ENCODE measurements at places on chromosomes 6 and 20.

DNA sequence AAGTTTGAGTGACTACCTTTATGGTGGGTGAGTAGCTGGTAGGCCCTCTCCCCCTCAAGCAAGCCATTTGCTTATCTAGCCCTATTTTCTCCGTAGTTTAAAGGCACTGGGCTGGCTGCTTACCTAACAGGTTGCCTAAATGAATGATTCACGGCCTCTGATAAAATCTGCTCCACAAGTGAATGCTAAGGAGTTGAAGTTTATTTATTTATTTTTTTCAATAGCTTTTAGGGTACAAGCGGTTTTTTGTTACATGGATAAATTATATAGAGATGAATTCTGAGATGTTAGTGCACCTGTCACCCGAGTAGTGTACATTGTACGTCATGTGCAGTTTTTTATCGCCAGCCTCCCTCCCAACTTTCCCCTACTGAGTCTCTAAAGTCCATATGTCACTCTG lies 8.3 kb upstream of the CDH26 start:
- DNase-seq = no peak

- DNase-seq = no peak
Measured at GRCh38 chr6:124688369-124688768, 273.9 kb upstream of the RNF217 start.

DNA sequence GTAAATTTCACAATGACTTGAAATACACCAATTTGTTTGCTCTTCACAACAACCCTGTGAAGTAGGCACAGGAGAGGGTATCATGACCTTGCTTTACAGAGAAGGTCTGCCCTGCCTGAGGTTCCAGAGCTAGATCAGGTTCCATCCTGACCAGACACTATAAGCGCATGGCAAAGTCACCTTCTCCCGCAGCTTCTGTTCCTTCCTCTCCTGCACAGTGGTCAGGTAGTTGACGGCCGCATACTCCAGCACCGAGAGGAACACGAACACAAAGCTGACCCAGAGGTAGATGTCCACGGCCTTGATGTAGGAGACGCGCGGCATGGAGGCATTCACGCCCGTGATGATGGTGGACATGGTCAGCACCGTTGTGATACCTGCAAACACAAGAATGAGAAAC lies 34.3 kb downstream of the PM20D2 start:
- no peak for DNase-seq

- DNase-seq = peak; percentile 28
Measured at GRCh38 chr20:32354592-32355416, 3.3 kb upstream of the ASXL1 start.

DNA sequence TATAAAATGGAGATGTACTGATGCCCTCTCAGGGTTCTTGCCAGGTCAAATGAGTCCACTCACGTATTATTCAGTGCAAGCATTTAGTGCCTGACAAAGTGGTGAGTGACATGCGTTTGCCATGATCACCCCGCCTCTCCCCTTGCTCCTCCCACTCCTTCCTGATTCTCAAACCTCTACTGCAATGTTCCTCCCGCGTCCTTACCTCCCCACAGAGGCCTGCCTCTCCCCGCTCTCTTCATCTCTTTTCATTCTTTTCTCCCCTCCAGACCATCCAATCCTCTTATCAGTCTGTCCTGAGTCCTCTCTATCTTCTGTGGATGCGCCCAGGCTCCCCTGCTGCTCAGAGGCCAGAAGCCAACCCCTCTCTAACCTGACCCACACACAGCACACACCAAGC lies 40.7 kb downstream of the KCNK5 start:
- DNase-seq = no peak

GRCh38 chr6:72950114-72950860 lies 275.0 kb downstream of the KHDC1L start:
- DNase-seq = peak; percentile 18

- DNase-seq = no peak
Measured at GRCh38 chr6:106097411-106098231, 11.5 kb downstream of the PRDM1 start.

DNA sequence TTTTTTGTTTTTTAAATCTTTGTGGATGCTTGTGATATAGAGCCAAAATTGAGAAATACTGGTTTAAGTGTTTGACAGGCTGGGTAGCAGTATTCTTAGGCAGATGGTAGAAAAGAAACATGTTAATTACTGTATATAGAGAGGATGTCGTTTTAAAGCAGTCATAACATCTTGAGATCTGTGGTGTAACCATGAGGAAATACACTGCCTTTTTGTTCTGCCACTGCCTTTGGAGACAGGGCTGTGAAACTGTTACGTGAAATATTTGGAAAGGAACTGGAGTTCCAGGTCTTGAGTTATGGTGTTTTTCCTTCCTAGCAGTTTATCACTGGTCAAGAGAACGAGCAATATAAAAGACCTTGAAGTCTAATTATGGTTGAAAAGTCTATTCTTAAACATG lies 19.5 kb downstream of the STXBP5 start:
- no peak for DNase-seq

DNA sequence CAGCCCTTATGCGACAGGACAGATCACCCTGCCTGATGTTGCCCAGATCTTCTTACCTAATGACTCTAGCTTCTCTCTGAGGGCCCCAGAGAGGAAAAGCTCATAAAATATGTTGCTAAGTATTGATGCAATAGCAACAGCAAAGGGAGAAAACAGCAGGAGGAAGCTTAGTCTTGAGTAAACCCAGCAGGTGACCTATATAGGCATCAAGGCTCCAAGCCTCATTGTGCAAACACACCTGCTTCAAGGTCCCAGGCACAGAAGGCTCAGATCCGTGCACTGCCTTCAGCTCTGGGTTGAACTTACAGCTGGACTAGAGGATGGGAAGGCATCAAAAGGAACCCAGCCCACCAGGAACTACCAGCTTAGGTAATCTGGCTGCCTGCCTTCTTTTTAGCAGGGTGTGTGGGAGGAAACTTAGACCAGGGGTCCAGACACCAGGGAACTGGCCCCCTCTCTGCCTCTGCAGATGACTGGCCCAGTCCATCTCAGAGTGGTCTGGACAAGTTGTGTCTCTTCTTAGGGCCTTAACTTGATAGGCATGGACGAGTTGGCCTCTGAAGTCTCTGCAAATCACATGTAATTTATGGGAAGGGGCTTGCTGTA lies 34.4 kb downstream of the TGM3 start:
- no peak for DNase-seq

DNA sequence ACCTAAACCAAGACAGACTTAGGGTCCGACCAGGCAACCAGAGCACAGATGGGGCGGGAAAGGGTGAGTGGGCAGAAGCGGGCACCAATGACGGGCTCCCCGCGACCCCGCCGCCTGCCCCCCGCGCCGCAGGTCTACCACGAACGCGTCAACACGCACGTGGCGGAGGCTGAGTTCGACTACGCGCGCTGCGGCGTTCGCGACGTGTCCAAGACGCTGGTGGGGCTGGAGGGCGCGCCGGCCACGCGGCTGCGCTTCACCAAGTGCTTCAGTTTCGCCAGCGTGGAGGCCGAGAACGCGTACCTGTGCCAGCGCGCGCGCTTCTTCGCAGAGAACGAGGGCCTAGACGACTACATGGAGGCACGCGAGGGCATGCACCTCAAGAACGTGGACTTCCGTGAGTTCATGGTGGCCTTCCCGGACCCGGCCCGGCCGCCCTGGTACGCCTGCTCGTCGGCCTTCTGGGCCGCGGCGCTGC lies 5.1 kb downstream of the TMEM151B start:
- no peak for DNase-seq

GRCh38 chr6:157644043-157644810 lies 178.8 kb upstream of the SNX9 start:
- DNase-seq = no peak

- DNase-seq = no peak
Measured at GRCh38 chr6:132007474-132008190, 56.5 kb upstream of the CCN2 start.

- no peak for DNase-seq
Measured at GRCh38 chr20:44032583-44033331, 118.1 kb downstream of the TOX2 start.

GRCh38 chr6:119454714-119455113 lies 105.2 kb upstream of the MAN1A1 start:
- DNase-seq = no peak

DNA sequence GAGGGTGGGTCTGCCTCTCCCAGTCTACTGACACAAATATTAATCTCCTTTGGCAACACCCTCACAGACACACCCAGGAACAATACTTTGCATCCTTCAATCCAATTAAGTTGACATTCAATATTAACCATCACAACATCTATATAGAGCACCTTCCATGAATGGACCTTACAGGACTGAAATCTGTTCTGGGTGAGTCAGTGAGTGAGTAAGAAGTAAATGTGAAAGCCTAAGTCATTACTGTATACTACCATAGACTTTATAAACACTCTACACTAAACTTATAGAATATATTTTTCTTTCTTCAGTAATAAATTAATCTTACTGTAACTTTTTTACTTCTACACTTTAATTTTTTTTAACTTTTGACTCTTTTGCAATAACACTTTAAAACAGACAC lies 993.8 kb upstream of the MAP3K7 start:
- no peak for DNase-seq

GRCh38 chr6:12081771-12082170 lies 69.7 kb downstream of the HIVEP1 start:
- DNase-seq = no peak

DNA sequence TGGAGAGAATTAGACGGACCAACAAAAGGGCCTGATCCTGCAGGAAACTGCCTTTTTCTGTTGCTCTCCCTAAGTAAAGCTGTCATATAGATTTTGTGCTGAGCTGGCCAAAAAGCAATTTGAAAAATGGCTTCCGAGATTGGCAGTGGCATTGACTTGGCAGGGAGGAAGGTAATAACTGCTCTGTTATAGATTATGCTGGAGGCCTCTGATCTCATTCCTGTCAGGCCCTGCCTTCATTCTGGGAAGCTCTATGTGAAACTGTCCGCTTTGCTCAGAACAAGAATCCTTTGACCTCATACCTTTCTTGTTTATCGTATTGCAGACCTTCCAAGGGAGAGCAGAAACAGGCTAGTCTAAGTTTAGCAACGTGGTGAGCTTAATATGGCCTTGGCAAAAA lies 234.4 kb downstream of the PHACTR1 start:
- no peak for DNase-seq

- DNase-seq = no peak
Measured at GRCh38 chr6:1504465-1504864, 105.2 kb upstream of the FOXC1 start.

GRCh38 chr6:47034421-47034820 lies 7.7 kb downstream of the ADGRF1 start:
- no peak for DNase-seq

- DNase-seq = no peak
Measured at GRCh38 chr20:401682-402495, 6.2 kb upstream of the RBCK1 start.

DNA sequence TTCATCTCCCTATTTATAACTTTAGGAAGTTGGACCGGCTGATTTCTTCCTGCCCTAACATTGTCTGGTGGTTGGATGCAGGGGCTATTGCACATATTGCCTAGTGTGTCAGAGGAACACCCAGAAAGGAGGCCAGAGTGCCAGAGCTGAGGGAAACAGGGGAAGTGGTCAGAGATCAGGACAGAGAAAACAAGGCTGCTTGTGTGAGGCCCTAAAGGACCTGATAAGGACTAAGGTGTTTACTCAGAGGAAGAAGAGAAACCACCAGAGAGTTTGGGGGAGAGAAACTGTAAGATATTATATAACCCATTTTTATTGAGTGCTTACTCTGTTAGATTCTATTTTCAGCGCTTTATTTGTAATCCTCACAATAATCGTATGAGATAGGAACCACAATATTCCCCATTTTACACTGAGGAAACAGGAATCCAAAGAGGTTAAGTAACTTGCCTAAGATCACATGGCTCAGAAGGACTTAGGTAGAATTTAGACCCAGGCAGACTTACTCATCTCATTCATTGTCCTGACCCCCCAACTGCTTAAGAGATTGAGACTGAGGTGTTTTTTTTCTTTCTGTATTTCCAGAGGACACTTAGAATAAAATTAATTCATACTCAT lies 54.0 kb upstream of the REV3L start:
- DNase-seq = no peak

DNA sequence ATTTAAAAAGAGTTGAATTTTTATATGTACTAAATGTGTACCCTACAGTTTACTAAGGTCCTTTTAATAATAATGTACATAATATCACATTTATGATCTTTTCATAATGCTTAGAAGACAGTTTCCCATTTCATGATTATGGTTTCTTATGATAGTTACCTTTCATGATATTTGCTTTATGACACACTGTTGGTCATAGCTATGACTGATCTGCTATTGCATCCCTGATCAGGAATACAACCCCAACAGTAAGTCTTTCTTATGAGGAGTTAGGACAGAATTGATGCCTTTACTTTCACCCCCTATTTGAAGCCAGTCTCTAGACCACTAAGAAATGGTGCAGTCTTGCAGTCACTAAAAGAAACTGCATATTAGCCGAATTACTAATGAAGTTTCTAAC lies 31.0 kb downstream of the LCA5 start:
- DNase-seq = no peak

DNA sequence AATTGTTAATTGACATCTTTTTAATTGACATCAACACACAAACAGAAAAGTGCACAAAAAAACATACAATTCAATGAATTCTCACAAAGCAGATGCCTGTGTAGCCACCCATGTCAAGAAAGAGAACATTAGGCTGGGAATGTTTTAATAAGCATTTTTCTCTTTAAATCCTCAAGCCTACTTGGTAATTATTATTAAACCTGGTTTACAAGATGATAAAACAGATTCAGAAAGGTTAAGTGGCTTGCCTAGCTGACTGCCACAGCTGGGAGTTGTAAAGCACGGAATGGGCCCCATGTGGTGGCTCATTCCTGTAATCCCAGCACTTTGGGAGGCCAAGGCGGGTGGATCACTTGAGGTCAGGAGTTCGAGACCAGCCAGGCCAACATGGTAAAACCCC lies 90.0 kb upstream of the AKAP12 start:
- DNase-seq = no peak

- DNase-seq = no peak
Measured at GRCh38 chr6:169859401-169859977, 108.1 kb downstream of the ERMARD start.
